Hair follicle dermal papilla cell (primary cell): ENCODE measurements at places on chromosomes 13 and 19. TPM values are rescaled to one million over a fixed set of nuclear protein-coding genes. Genes with fewer than 3 reads are reported as not detected.

The METTL21C gene
- total RNA-seq: not detected in 2 replicates

The ZNF729 gene
- total RNA-seq: not detected in 2 replicates

The KLK12 gene
- not detected in 2 replicates for total RNA-seq

The FBXO27 gene
- total RNA-seq: 2.8 and 3.4 TPM in 2 replicates

The C5AR2 gene
- 0.32 and 0.49 TPM in 2 replicates for total RNA-seq

The ZNF560 gene
- total RNA-seq: 1.5 and 2.6 TPM in 2 replicates

The FFAR1 gene
- total RNA-seq: not detected in 2 replicates

The NLRP8 gene
- not detected in 2 replicates for total RNA-seq

The NMRK2 gene
- not detected in 2 replicates for total RNA-seq

The CKM gene
- not detected in 2 replicates for total RNA-seq

The EXOSC5 gene
- total RNA-seq: 6.8 and 7.4 TPM in 2 replicates

The ZNF491 gene
- total RNA-seq: 3.6 and 4.7 TPM in 2 replicates

The FUT6 gene
- total RNA-seq: not detected in 2 replicates

The ALKBH7 gene
- total RNA-seq: 42.0 and 54.8 TPM in 2 replicates

The ETV2 gene
- 0.65 TPM in 1 of 2 replicates, not detected in the other for total RNA-seq

The BRSK1 gene
- total RNA-seq: 4.9 and 5.1 TPM in 2 replicates
